ENCODE measurements at places on chromosomes 2 and 18. TPM values are rescaled to one million over a fixed set of nuclear protein-coding genes. Genes with fewer than 3 reads are reported as not detected.
A peak's percentile ranks its signal among the peaks of the same experiment; 100 is the strongest.

- DNase-seq = no peak
- peaks cover 49% of the 10 kb centered on the region for H3K4me1 ChIP-seq
- H3K27me3 ChIP-seq = no peaks in the 10 kb centered on the region
- no peaks in the 10 kb centered on the region for H3K36me3 ChIP-seq
These were observed 37.6 kb downstream of the CCBE1 start for GRCh38 chr18:59659508-59660170.

GRCh38 chr2:226123300-226123699 is 676.3 kb downstream of the IRS1 start:
- H3K27me3 ChIP-seq = no peaks in the 10 kb centered on the region
- H3K4me3 ChIP-seq = no peak overlapping the region
- H3K36me3 ChIP-seq = no peaks in the 10 kb centered on the region

DNA sequence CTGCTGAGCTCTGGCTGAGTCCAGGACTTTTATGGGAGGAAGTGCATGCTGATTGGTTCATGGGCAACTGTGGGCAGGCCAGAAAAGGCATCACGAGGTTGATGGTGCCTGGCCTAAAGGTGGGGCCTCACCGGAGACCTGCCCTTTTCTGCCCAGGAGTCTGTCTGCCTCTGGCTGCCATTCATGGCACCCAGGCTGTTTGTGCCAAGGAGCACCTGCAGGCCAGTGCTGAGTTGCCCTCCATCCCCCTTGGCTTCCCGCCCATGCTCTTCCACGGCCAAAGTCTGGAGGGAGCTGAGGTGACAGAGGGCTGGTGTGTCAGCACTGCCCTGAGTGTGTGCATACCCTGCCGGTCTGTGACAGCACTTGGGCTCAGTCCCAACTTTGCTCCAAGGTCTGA is 123.2 kb downstream of the PTH2R start:
- H3K4me1 ChIP-seq = no peaks in the 10 kb centered on the region
- no peak overlapping the region for H3K4me3 ChIP-seq
- DNase-seq = no peak

DNA sequence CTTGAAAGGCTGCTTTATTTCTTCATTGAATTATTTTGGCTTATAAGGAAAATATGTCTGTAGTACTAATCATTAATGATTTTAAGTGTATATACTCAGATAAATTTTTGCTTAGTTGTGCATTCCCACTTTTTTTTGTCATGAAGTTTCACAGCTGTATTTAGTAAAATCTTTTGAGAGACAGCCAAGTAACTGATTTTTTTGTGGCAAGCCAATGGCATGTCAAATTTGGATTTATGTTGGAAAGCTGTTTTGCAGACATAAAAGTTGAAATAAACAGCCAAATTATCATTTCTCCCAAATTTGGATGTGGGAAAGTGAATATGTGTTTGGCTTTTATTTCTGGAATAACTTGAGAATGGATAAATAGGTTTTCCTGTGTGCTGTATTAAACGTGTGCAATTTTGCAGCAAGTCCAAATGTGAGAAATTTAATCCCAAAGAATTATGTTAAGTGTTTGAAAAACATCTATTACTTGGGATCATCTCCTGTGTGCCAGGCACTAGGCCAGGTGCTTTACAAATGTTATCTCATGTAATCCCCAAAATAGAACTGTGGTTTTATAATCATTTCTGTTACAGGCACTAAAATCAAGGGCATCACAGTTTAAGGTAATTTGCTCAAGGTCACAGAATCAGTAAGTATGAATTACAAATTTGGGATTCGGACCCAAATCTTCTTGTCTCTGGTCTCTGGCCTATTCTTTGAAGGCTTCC is 160.4 kb downstream of the PTPRM start:
- H3K27me3 ChIP-seq = no peaks in the 10 kb centered on the region
- H3K4me3 ChIP-seq = no peak overlapping the region
- no peaks in the 10 kb centered on the region for H3K4me1 ChIP-seq
- no peak overlapping the region for H3K27ac ChIP-seq
- no peak for DNase-seq
- H3K36me3 ChIP-seq = no peaks in the 10 kb centered on the region

DNA sequence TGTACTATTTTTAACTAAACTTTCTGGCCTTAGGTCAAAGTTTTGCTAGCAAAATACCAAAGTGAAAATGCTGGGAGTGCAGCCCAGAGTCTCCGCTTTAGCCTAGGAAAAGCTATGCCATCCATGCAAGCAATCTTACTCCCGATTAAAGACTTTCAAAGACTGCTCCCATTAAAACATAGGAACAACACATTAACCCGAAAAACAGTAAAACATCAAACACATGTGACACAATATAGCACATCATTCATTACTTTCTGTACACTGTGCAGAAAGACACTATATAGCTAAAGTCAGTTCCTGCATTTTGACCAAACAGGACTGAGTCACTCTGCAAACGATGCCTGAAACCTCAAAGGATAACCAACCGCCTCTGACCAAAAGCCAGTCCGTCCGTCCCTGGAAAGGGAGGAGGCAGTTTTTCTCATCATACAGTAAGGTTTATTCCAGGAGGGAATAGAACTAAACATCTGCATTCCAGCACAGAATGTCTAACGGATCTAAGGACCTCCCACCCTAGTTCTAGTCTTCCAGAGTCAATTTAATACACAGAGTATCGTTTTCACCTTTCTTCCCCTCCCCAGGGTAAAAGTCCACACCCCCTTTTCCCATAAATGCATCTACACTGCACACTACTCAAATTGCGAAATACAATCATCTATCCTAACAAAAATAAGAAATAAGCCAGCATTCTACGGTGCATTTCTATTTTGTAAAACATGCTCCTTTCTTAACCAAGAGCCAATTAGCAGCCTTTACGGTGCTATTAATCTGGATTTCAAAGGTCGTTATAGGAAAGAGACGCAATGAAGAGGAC is 1.7 kb downstream of the ROCK2 start:
- H3K36me3 ChIP-seq = no peaks in the 10 kb centered on the region
- no peaks in the 10 kb centered on the region for H3K27me3 ChIP-seq
- H3K4me3 ChIP-seq = peak overlapping the region; percentile 65
- H3K27ac ChIP-seq = peak overlapping the region; percentile 98
- DNase-seq = peak; percentile 88

DNA sequence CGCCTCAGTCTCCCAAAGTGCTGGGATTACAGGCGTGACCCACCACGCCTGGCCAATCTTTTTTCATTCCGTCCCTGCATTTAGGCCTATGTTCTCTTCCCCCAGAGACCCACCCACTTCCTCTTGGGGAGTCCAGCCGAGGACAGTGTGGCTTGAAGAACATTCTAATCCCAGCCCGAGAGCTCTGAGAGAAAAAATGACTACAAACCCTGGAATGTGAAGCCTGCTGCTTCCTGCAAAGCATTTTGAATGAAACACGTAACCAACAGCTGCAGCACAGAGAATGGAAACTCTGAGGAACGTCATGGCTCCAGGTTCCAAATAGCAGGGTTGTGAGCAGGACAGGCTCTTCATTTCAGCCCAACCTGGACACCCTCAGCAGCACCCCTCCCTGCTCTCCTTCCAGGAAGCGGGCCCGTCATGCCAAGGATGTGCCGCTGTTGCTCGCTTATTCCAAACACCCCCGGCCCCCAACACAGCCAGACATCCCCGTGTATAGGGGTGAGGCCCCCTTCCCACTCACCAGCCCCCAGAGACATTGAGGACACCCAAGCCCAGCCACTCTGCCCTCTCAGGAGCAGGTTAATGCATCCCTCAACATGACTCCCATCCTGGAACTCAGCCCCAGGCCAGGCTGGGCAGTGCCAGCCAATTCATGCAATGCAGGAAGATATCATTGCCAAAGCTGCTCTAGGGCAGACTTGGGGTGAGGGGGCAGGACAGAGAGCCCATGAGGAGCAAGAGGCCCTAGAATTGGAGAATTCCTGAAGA is 139.8 kb downstream of the ZFP36L2 start:
- peaks cover 68% of the 10 kb centered on the region for H3K4me1 ChIP-seq
- H3K4me3 ChIP-seq = no peak overlapping the region
- DNase-seq = peak; percentile 88
- no peaks in the 10 kb centered on the region for H3K27me3 ChIP-seq
- H3K36me3 ChIP-seq = no peaks in the 10 kb centered on the region

DNA sequence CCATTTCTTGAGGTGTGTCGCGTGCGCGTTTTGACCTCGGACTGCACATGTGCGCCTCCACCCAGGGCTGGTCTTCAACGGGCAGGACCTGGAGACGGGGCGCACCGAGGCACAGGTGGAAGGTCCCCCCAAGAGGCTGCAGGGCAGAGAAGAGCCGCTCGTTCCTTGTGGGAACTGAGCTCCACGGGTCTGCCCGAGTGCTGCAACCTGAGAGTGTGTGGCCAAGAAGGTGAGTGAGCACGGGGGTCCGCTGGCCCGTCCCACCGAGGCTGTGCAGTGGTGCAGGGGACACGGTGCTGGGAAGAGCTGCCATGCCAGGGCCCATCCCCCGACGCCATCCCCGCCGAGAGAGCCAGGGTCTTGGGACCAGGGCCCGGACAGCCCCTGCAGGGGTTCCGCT is 268.3 kb downstream of the GALR1 start:
- DNase-seq = no peak
- H3K36me3 ChIP-seq = no peaks in the 10 kb centered on the region
- H3K4me1 ChIP-seq = no peaks in the 10 kb centered on the region
- peaks cover 13% of the 10 kb centered on the region for H3K27me3 ChIP-seq
- H3K4me3 ChIP-seq = no peak overlapping the region

DNA sequence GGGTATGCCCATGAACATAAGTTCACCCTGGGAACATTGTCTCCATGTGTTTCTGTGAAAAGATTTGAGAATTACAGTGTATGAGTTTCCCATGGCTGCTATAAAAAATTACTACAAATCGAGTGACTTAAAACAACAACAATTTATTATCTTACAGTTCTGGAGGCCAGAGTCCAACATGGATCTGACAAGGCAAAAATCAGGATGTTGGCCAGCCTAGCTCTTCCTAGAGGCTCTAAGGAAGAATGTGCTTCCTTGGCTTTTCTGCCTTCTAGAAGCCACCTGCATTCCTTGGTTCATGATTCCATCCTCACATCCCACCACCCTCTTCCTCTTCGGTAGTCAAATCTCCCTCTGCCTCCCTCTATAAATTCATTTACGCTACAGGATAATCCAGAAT is 38.6 kb downstream of the FAM124B start:
- H3K4me3 ChIP-seq = no peak overlapping the region
- DNase-seq = no peak
- H3K36me3 ChIP-seq = no peaks in the 10 kb centered on the region
- no peaks in the 10 kb centered on the region for H3K27me3 ChIP-seq
- H3K27ac ChIP-seq = no peak overlapping the region

GRCh38 chr2:26438526-26438925 is 36.8 kb downstream of the DRC1 start:
- no peaks in the 10 kb centered on the region for H3K27me3 ChIP-seq
- H3K4me1 ChIP-seq = peaks cover 8% of the 10 kb centered on the region
- DNase-seq = no peak
- no peaks in the 10 kb centered on the region for H3K36me3 ChIP-seq

- H3K27ac ChIP-seq = no peak overlapping the region
- no peak for DNase-seq
- H3K4me1 ChIP-seq = no peaks in the 10 kb centered on the region
- H3K36me3 ChIP-seq = no peaks in the 10 kb centered on the region
- H3K27me3 ChIP-seq = peaks cover 44% of the 10 kb centered on the region
These were observed 260.7 kb upstream of the MGAT5 start for GRCh38 chr2:133993160-133993559.

- no peaks in the 10 kb centered on the region for H3K27me3 ChIP-seq
- no peak for DNase-seq
- H3K27ac ChIP-seq = no peak overlapping the region
- peaks cover 4% of the 10 kb centered on the region for H3K4me1 ChIP-seq
- H3K36me3 ChIP-seq = peaks cover 24% of the 10 kb centered on the region
These were observed 37.4 kb upstream of the RPL31 start for GRCh38 chr2:100964681-100965169.

DNA sequence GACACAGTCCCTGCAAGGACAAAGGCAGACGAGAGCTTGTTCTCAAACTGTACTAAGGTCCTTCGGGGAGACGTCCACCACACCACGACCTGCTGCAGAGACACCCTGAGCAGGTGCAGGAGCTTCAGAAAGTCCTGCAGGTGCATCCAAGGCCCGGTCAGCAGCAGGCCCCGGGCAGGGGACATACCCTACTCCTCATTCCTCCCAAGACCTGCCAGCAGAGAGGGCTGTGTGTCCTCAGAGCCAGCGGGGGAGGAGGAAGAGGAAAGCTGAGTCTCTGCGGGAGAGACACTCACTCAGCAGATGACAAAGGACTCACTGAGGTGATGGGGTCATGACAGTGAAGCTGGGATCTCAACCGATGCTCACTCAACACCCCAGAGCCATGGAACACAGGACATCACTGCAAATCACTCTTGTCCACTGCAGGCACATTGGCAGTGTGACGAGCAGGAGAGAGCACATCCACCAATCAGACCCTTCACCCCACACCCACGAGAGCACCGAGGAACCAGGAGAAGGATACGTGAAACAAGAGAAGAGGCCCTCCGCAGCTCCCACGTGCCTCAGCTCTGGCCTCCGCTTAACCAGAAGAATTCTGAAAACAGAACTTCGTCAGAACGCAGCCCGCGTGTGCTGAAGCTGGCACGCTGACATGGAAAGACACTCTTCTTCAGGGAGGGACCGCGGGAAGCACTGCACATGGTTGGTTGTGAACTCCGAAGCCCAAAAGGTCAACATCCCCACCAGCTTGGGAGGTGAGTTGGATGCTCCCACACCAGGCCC is 9.3 kb downstream of the HDAC4 start:
- H3K4me1 ChIP-seq = no peaks in the 10 kb centered on the region
- H3K36me3 ChIP-seq = no peaks in the 10 kb centered on the region
- no peak overlapping the region for H3K4me3 ChIP-seq

DNA sequence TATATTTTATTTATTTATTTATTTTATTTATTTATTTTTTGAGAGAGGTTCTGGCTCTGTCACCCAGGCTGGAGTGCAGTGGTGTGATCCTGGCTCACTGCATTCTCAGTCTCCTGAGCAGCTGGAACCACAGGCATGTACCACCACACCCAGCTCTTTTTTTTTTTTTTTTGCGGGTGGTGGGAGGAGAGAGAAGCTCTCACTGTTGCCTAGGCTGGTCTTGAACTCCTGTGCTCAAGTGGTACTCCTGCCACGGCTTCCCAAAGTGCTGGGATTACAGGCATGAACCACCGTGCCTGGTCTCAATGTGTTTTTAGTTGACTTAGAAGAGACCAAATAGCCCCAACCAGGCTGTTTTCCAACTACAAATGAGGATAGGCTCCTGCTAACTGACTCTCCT is 80.7 kb downstream of the PDCL3 start:
- 0 out of 2 replicates have a peak, but pooled peaks cover 5% of the 10 kb centered on the region for H3K4me1 ChIP-seq
- H3K4me3 ChIP-seq = no peak overlapping the region
- H3K27me3 ChIP-seq = no peaks in the 10 kb centered on the region
- H3K27ac ChIP-seq = no peak overlapping the region
- no peaks in the 10 kb centered on the region for H3K36me3 ChIP-seq

GRCh38 chr2:16240402-16240801 is 300.1 kb downstream of the MYCN start:
- H3K27ac ChIP-seq = no peak overlapping the region
- H3K4me3 ChIP-seq = no peak overlapping the region
- H3K4me1 ChIP-seq = no peaks in the 10 kb centered on the region
- H3K27me3 ChIP-seq = peaks cover 3% of the 10 kb centered on the region
- no peak for DNase-seq

The ADGRF3 gene
- 0.48 TPM for total RNA-seq

The CXCR1 gene
- not detected for total RNA-seq

The EVA1A gene
- total RNA-seq = 10.8 TPM

The SH2D6 gene
- 2.3 TPM for total RNA-seq

The SLC16A14 gene
- 0.57 TPM for total RNA-seq

The GALR1 gene
- not detected for total RNA-seq

The PTPRM gene
- 32.5 TPM for total RNA-seq

The RESP18 gene
- total RNA-seq = not detected

The FHOD3 gene
- total RNA-seq = 13.3 TPM

The ATOH8 gene
- 0.25 TPM for total RNA-seq

The COL6A3 gene
- 0.57 TPM for total RNA-seq
